DMS53 (cell line): ENCODE measurements at places on chromosomes 2 and 18.

DNA sequence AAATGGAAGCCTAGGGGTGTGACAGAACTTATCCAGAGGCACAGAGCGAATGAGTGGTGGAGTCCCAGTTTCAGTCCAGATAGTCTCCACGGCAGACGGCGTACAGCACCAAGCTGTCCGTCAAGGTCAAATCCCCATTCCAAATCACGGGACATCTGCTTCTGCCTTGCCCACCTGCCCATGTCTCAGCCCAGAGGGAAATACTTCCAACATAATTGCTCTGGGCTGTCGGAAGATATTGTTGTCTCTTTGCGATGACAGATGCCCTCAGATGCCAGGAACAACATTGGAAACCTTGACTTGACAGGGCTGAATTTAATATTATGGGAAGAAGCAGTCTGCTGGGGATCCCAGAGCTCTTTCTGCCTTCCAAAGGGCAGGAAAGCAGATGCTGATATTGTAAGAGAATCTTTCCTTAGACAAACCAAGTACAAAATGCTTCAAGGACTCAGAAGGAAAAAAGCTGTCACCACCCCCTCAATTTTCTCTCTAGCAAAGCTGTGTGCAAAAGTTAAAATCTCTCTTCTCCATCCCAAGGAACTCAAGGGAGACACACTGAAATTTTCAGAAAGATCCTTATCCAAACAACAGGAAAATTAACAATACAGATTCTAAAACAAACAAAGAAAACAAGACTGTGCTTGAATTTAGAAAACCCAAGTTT, 364.0 kb downstream of the LRATD1 start:
- no peak for DNase-seq

GRCh38 chr2:29239209-29239960, 124.2 kb downstream of the CLIP4 start:
- DNase-seq = no peak

DNA sequence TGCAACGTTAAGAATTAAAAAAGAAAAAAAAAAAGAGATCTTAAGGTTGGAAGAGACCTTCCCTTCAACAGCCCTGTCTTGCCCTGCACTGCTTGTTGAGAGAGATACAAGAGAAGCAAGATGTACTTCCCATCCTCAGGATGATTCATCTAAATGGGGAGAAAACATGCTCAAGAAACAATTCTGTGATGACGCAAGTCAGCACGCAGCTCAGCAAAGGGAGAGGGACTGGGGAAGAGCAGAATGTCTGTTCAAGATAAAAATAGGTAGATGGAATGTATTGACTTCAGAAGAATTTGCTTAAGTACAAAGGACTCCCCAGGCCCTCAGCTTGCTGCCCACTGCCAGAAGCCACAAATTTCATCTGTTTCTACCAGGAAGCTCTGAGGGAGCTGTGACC, 198.2 kb upstream of the SPRED2 start:
- DNase-seq = no peak

DNA sequence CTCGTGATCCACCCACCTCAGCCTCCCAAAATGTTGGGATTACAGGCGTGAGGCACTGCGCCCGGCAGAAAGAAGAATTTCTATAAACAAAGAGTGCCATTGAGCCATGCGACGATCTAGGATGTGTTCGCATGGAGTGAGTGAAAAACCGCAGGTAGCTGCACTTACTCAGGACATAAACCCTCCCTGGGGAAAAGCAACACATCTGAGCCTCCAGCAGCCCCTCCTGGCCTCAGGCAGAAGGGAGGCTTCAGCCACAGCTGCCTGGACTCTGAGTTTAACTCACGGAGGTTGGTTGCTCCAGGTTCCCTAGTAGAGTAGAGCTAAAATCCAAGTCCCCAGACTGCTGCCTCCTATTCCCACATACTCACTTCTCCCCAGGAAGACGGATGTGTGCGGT, 11.3 kb upstream of the STK25 start:
- no peak for DNase-seq

GRCh38 chr2:231415029-231415428, 19.5 kb downstream of the B3GNT7 start:
- DNase-seq = no peak

DNA sequence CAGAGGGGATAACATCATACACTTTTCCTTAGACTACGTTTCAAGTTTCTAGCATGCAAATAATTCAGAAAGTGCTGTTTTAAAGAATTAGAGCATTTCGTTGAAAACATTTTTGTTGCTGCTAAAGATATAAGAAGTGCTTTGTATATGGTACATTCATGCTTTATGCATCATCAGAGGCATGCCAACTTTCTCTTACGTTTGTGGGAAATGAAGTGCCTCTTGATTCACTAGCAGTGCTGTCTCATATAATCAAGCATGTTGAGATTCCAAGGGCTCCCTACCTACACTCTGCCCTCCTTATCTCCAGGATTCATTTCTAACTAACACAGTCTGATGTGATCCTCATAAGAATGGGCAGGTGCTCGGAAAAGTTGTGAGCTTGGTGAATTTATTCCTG, 748.6 kb upstream of the DDX18 start:
- no peak for DNase-seq

- DNase-seq = no peak
Measured at GRCh38 chr18:48376934-48377333, 32.2 kb downstream of the ZBTB7C start.

DNA sequence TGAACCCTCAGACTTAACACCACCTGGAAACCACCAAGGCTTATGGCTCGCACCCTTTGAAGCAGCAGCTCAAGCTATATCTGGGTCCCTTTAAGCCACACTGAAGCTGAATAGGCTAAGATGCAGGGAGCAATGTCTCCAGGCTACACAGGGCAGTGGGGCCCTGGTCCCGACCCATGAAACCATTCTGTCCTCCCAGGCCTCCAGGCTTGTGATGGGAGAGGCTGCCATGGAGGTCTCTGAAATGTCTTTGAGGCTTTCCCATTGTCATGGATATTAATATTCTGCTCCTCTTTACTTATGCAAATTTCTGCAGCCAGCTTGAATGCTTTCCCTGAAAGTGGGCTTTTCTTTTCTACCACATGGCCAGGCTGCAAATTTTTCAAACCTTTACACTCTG, 608.7 kb downstream of the CNTNAP5 start:
- DNase-seq = no peak

GRCh38 chr18:44766450-44766849, 85.8 kb downstream of the SETBP1 start:
- no peak for DNase-seq

GRCh38 chr2:144498277-144498676, 21.6 kb downstream of the ZEB2 start:
- DNase-seq = no peak
